ENCODE measurements at places on chromosomes 5 and 9.

DNA sequence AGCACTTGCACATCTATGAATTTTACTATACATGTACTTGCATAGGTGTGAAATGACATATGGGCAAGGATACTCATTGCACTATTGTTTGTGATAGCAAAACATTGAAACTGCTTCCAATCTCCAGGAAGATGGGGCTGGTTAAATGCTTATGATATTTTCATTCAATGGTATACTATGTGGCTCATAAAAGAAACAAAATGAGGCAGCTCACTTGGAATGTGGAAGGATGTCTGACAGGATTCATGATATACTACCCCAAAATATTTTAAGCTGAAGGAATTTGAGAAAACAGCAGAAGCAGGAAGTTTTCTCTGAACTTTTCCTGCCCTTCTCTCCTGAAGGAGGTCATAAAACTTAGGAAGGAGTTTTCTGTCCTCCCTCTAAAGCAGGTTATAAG lies 99.6 kb upstream of the CAST start:
- no peak for DNase-seq

DNA sequence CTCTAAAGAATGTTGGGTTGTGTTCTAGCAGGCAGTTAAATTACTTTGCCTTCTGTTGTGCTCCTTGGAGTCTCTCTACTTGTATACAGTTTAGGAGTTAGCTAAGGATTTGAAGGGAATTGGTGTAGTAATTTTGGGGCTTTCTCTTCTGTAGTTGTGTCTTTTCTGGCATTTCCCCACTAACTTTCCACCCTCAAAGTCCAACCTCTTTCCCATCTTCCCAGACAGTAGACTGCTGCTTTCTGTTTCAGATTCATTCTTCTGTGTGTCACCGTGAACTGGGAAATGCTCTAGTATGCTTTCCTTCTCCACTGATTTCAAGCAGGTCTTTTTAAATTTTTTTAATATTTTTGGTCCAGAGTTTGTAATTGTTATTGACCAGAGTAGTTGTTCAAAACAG lies 4.5 kb upstream of the ANGPTL2 start:
- DNase-seq, result no peak

GRCh38 chr5:11904265-11904906 lies at the start of gene CTNND2:
CTNND2 (minus strand) TSS chr5:11904446; CDS start chr5:11903853, 593 bp downstream.
- DNase-seq, result no peak

- DNase-seq, result peak; percentile 52
These were observed 19.6 kb upstream of the TMEM252 start for GRCh38 chr9:68560071-68560844.

- DNase-seq, result no peak
These were observed 331.6 kb upstream of the SLC30A5 start for GRCh38 chr5:68762201-68762600.

- no peak for DNase-seq
These were observed 13.6 kb upstream of the SHB start for GRCh38 chr9:38082446-38083287.

DNA sequence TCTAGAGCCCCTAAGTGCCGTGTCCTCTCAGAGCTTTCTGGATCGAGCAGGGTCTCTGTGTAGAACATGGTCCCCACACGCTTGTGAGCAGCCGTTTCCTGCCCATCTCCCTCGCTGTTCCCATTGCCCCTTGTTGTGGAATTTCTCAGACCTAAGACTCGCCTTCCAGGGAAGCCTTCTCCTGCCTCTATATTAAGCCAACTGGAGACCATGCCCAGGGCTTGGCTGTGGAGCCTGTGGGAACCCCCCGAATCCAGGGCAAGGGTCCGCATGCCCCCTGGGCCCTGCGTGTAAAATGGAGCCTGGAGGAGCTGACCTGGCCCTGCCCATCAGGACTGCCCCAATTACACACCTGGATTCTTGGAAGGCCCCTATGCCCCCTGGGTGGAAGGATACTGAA lies 14.5 kb upstream of the SPATA31E1 start:
- no peak for DNase-seq

- no peak for DNase-seq
These were observed 40.9 kb upstream of the FABP6 start for GRCh38 chr5:160188141-160189015.

DNA sequence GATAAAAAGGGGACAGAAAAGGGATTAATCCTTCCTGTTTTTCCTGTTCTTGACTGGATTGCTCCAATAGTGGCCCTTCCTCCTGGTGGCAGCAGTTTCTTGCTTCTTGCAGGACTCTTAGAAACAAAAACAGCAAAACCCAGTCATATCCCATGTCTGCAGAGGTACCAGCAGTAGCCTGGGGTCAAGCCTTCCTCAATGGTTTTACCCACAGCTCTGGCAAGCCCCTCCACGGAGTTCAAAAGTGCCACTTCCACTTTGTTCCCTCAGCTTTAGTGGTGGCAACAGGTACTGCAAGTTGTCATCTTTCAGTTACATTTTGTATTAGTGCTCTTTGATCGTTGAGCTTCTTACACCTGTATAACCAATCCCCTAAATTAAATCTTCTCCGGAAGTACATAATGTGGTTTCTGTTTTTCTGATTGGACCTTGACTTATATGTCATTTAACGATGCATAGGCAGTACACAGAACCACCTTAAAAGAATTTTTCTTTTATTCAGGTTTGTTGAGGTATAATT lies 8.7 kb upstream of the RANBP6 start:
- no peak for DNase-seq

- no peak for DNase-seq
These were observed 300.3 kb downstream of the ZNF608 start for GRCh38 chr5:124446120-124446519.

DNA sequence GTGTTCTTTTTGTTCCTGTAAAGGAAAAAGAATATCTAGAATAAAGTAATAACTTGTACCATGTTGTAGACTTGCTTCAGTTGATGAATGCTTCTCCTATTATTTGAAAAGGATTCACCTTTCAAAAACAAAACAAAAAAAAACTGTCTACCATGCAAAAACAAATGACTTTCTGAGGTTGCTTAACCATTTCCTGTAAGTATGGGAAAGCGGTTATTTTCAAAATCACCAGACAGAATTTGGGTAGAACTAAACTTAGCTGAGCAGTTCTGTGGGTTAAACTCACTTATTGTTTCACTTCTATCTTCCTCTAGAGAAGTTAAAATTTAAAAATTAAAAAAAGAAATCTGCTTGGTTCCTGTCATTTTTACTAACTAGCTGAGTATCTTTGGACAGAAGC lies 25.2 kb downstream of the LNPEP start:
- DNase-seq, result no peak

GRCh38 chr9:93261281-93261680 lies 77.3 kb downstream of the WNK2 start:
- no peak for DNase-seq

- no peak for DNase-seq
These were observed 26.0 kb downstream of the GAS1 start for GRCh38 chr9:86921151-86921923.

DNA sequence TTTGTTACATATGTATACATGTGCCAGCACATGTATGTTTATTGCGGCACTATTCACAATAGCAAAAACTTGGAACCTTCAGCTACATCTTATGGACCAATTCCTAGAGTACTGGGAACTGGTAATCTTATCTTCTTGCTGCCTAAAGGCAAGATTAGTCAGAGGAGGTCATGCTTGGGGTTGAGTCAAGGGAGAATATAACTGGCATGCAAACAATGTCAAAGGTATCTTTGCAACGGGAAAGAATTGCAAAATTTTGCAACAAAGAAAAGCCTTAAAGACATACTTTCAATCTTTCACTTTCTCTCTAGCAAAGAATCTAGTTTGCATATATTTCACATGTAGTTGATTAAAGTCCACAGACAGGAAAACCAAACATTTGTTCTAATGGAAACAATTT lies 145.2 kb downstream of the EDIL3 start:
- no peak for DNase-seq

- DNase-seq, result no peak
These were observed 2.1 kb downstream of the KIF12 start for GRCh38 chr9:114096866-114097612.

DNA sequence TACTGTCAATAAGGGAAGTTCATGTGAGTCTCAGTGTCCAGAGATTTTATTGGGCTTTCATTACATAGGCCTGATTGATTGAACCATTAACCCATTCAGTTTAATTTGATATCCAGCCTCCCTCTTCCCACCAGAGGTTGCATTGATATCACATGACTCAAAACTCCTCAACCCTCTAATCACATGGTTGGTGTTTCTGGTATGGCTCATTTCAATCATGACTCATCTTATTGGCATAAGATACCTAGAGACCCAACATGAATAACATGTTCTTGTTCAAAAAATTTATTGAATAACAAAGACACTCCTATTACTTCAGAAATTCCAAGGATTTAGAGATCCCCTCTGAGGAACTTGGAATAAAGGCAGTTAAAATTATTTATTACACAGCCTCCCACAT lies 982.2 kb downstream of the TLE1 start:
- no peak for DNase-seq

DNA sequence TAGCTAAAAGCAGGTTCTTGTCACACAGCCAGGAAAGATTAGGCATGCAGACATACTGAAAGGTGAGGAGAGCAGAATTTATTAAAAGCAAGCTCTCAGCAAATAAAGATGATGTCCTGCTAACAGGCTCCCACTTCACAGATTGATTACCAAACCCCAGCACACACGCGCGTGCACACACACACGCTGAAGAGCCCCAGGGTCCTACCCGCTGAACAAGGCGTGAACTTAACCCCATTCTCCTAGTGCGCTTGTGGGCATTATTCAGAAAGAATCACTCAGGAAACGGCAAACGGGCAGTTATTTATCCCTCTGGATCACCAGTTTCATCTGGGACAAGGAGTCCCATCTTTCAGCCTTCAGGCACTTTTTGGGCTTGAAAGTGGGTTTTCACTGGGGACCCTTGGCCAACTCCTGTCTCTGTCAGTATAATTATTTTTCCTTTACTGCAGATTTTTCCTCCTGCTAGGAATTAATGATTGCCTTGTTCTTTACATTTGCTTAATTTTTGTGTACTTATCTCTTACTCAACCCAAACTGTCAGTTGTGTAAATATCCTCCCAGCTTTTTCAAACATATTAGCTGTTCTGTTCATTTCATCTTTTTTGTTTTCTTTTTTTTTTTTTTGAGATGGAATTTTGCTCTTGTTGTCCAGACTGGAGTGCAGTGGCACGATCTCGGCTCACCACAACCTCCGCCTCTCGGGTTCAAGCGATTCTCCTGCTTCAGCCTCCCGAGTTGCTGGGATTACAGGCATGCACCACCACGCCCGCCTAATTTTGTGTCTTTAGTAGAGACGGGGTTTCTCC lies 92.6 kb downstream of the RIC1 start:
- no peak for DNase-seq

- DNase-seq, result no peak
These were observed 75.0 kb upstream of the DAB2IP start for GRCh38 chr9:121576281-121577075.

DNA sequence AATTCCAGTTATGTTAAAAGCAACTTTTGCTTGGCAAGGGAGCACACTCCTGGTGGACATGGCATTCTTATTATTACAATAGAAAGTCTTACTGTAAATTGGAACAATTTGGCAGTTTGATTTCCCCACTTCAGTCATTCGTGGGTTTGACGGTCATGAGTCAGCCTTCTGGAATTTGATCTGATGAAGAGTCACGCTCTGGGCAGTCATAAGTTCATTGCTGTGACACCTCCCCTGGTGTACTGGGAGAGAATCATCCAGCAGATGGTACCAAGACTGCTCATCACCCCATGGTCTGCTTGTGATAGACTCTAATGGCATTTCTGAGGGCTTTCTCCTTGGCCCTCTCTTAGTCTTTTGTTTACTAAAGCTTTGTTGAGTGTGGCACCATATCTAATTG lies 53.8 kb downstream of the GLRA1 start:
- DNase-seq, result no peak

DNA sequence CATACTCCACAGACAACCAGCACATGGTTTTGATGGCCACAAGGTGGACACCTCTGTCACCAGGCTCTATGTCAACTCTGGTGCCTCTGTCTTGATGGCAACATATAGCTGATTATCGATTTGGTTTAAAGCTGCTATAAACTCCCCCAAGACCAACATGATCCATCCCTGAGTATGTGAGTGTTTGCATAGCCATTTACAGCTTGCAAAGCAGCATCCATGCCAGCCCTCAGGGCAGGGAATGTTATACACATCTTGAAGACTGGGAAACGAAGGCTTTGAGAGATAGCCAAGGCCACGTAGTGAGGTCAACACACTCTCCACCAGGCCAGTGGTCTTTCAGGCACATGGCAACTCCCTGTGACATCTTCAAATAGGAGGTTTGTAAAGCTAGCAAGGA lies 40.3 kb upstream of the BRINP1 start:
- no peak for DNase-seq

GRCh38 chr9:37198039-37198729 lies 77.8 kb downstream of the ZCCHC7 start:
- no peak for DNase-seq

DNA sequence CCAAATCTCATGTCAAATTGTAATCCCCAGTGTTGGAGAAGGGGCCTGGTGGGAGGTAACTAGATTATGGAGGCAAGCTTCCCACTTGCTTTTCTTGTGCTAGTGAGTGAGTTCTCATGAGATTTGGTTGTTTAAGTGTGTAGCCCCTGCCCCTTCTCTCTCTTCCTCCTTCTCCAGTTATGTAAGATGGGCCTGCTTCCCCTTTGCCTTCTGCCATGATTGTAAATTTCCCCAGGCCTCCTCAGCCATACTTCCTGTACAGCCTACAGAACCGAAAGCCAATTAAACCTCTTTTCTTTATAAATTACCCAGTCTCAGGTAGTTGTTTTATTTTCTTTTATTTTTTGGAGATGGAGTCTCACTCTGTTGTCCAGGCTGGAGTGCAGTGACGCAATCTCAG lies 18.2 kb upstream of the TXNDC8 start:
- no peak for DNase-seq

DNA sequence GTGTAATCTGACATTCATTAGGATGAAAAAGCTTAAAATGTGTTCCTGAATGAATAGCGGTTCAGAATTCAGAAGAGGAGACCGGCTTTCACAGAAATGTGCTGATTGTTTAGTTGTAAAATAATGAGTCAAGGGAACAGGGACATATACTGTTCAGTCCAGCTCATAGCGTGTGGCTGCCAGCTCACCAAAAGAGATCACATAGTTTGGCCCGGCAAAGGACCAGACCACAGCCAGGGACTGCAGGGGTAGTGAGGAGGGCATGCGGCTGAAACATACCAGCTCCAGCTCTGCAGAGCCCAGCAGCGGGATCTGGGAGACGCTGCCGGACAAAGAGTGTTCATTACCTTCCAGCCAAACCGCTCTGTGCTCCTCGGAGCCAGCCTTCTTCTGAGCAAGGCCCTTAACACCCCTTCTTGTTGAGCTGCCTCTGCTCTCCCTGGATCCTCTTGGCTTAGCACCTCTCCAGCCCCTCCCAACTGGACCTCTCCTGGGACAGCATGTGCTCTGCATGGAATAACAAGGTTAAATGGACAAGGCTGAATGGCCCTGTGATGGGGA lies 116.8 kb upstream of the CNTLN start:
- no peak for DNase-seq

GRCh38 chr5:143200781-143201398 lies 202.6 kb downstream of the NR3C1 start:
- DNase-seq, result no peak

DNA sequence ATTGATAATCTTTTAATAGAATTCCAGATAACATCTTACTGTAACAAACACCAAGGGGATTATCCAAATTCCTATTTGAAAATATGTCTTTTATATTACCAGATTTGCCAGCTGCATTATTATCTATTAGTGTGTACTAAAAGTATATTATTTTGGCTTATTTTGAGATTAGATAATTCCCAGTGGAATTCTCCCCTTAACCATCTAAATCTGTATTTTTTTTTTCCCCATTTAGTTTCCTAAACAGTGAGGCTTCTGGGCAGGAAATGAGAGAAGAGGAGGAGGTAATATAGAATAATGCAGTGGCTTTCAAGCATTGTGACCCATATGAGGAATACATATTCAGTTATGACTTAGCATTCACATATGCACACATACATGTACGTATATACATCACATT lies 53.5 kb upstream of the ABL1 start:
- DNase-seq, result no peak

Measured in T-helper 1 cell (primary cell).